ENCODE measurements at places on chromosomes 12 and 14.

DNA sequence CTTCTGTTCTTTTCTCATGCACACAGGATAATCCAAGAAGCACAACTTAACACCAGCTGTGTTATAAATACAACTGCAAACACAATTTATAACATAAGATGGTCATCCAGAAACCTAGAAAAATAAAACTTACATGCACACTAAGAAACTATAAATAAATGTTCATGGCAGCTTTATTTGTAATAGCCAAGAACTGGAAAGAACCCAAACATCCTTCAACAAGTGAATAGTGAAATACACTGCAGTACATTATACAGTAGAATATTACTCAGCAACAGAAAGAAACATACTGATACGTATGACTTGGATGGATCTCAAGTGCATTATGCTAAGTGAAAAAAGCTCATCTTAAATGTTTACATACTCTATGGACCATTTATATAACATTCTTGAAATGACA, 132.7 kb downstream of the SPTSSA start:
- DNase-seq: no peak

DNA sequence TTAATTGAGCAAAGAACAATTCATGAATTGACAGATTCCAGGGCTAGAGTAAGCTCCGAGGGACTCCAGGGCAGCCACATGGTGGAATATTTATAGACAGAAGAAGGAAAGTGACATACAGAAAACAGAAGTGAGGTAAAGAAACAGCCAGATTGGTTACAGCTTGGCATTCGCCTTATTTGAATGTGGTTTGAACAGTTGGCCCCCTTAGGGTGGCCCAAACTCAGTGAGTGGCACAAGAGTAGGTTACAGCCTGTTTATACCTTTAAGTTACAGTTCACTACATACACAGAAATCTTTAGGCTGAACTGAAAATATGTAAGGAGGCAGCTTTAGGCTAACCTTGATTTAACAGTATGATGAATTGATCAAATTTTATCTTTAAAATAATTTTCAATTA, 174.5 kb upstream of the CNOT2 start:
- no peak for DNase-seq

DNA sequence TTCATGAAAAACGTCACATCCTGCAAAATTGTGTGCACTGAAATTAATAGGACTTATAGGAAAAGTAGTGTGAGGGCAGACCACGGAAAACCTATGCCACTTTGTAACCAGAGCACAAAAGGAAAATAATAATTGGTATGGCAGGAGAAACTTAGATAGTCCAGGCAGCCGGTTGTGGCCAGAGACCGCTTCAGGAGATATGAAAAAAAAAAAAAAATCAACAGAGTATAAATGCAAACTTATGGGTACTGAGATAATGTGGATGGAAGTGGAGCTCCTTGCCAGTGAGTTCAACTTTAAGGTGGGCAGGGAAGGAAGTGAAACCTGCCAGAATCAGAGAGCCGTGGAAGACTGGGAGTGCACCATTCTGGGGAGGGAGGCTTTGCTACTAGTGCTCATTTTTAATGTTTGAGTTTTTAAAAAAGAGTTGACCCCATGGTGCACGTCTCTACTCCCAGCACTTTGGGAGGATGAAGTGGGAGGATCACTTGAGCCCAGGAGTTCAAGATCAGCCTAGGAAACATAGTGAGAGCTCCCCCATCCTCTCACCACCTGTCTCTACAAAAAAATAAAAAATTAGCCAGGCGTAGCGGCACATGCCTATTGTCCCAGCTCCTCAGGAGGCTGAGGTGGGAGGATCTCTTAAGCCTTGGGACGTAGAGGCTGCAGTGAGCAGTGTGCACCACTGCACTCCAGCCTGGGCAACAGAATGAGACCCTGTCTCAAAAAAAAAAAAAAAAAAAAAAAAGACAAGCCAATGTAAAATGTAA, 34.3 kb upstream of the METAP2 start:
- no peak for DNase-seq

- peak; percentile 28 for DNase-seq
Measured at GRCh38 chr12:98274430-98275130, 240.8 kb upstream of the TMPO start.

GRCh38 chr14:68497011-68497410, 295.9 kb downstream of the ZFP36L1 start:
- no peak for DNase-seq

- DNase-seq: no peak
Measured at GRCh38 chr12:97921979-97922722, 459.5 kb downstream of the RMST start.

All from NCI-H1417 (cell line).